Fibroblast of skin of scalp (primary cell): ENCODE measurements at places on chromosomes 4 and X.

- DNase-seq: peak; percentile 59
Observed at GRCh38 chr4:42371305-42372252, 25.7 kb upstream of the SHISA3 start.

GRCh38 chrX:22698151-22698550 is 301.6 kb upstream of the DDX53 start:
- DNase-seq: no peak

- no peak for DNase-seq
Observed at GRCh38 chr4:104205116-104205515, 289.6 kb downstream of the CXXC4 start.

DNA sequence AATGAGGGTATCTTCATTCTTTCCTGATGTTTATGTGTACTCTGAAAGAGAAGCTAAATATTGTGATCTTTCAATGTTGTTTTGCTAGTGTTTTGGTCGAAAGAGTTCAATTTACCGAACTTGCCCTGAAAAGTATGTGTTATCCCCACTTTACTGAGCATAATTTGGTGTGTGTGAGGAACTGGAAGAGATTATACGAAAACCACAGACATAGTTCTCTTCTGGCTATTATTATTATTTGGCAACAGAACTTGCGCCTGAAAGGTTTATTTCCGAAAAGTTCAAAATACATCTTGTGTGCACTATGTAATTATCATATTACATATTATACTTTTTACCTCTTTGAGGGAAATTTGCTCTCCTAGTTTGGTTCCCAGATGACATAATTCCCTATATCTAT is 232.5 kb upstream of the INTU start:
- peak; percentile 13 for DNase-seq

DNA sequence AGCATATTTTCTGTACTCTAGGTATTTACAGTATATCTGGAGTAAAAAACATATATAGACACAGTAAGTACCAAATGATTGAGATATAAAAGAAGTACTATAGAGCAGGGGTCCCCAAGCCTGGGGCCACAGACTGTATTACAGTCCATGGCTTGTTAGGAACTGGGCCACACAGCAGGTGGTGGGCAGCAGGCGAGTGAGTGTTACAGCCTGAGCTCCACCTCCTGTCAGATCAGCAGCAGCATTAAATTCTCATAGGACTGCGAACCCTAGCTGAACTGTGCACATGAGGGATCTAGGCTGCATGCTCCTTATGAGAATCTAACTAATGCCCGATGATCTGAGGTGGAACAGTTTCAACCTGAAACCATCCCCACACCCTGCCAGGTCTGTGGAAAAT is 300.7 kb downstream of the NR3C2 start:
- no peak for DNase-seq
